ENCODE measurements at places on chromosomes 2 and 18.

DNA sequence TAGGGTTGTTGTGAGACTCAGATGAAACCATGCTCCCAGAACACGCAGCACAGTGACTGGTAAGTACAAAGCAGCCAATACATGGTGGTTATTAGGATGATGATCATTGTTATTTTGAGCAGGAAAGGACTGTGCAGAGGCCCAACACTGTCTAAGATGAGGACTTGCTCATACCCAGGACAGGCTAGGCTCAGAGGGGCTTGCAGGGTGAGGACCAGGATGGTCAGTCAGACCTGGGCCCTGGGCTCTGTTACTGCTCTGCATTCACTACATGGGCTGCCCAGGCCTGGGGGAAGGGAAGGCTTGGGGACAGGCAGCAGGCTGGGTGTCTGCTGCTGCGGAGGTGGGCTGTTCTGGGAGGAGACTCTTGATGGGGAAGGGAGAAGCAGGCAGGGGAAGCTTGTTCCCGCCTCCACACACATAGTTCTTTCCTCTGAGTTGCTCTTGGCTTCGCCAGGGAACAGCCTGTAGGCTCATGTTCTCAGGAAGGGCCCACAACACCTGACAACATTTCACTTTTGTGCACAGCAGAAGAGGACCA, 17.5 kb downstream of the CAPN13 start:
- DNase-seq: no peak

- no peak for DNase-seq
These were observed 69.5 kb downstream of the MYOM1 start for GRCh38 chr18:3150274-3150673.

DNA sequence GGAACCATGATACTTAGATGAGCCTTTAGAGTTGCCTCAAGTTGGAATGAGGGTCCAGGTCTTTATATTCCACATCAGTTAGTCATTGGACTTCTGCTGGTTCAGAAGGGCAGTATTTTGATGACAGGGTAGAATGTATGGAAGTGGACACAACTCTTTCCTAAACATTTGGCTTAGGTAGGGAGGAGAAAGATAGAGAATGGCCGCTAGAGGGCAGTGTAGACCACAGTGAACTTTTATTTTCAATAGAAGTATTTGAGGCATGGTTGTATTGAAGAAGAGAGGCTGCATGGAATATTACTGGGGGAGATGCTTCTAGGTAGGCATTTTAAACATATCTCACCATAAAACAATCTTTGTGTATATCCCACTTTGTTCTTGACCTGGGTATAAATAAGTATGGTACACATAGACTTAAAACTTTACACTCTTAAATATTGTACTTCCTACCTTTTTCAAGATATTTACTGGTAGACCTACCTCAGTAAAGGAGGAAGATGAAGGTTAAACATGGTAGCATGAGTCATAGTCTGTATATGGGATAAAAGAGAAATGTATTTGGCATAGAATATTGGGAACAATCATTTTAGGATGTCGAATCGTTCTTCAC, 497.6 kb upstream of the FAM98A start:
- peak; percentile 21 for DNase-seq

DNA sequence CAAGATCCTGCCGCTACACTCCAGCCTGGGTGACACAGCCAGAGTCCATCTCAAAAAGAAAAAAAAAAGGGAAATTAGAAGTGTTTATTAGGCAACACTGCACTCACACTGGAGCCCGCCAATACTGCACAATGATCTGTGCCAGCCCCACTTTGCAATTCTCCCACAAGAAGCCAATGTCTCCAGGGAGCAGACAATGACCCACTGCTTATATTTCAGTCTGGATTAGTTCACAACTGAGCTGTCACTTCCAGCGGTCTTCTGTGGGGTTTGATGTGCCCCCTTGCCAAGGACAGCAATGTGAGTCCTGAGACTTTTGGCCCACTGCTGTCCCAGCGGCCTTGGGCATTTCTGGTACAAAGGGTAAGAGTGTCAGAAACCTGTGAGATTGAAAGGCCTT, 85.6 kb upstream of the PPM1B start:
- DNase-seq: no peak

- no peak for DNase-seq
These were observed 21.4 kb downstream of the NCOA1 start for GRCh38 chr2:24512404-24512803.

GRCh38 chr2:119255760-119256581, 32.3 kb downstream of the STEAP3 start:
- DNase-seq: no peak

- no peak for DNase-seq
These were observed 52.8 kb upstream of the PMAIP1 start for GRCh38 chr18:59846814-59847490.

DNA sequence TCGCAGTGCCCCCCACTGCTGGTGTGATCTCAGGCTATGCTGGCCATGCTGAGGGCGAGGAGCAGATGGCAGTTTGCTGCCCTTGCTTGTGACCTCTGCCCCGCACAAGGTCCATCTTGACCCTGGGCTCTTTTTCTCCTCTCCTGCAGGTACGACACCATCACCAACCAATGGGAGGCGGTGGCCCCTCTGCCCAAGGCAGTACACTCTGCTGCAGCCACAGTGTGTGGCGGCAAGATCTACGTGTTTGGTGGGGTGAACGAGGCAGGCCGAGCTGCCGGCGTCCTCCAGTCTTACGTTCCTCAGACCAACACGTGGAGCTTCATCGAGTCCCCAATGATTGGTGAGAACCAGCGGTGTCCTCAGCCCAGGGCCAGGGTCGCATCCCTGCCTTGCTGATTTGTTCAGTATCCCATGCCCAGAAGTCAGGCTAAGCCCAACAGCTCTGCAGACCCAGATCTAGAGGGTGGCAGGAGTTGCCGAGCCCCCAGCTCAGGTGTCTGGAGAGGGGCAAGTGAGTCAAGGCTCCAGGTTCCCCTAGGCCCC, 223.8 kb downstream of the ATAD2B start:
- DNase-seq: no peak

DNA sequence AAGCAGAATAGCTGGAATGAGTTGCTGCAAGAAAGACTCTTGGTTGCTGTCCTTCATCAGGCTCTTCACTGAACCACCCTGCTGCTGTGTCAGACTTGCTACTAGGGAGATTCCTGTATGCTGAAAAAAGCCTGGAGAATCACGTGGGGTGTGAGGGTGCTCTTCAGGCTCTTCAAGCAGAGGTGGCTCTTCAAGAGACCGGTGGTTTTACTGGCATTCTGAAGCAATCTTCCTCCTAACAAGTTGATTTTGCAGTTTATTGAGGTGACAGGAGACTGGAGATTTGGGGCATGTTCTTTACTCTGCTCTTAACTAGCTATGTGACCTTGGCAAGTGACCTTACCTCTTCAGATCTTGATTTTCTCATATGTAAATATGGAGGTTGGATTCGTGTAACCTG, 14.1 kb downstream of the TMEM178A start:
- DNase-seq: no peak

All from NCI-H1092 treated with DMSO at 0.1 percent for 48 hours (cell line).